Lower leg skin (tissue), 4 donors: ENCODE measurements at places on chromosomes 12 and 14.

GRCh38 chr12:92085736-92086040, 60.0 kb downstream of the BTG1 start:
- DNase-seq: no peak

GRCh38 chr12:18864900-18865561, 127.1 kb downstream of the CAPZA3 start:
- DNase-seq: no peak

GRCh38 chr12:25764892-25765291, 193.6 kb upstream of the RASSF8 start:
- no peak for DNase-seq

DNA sequence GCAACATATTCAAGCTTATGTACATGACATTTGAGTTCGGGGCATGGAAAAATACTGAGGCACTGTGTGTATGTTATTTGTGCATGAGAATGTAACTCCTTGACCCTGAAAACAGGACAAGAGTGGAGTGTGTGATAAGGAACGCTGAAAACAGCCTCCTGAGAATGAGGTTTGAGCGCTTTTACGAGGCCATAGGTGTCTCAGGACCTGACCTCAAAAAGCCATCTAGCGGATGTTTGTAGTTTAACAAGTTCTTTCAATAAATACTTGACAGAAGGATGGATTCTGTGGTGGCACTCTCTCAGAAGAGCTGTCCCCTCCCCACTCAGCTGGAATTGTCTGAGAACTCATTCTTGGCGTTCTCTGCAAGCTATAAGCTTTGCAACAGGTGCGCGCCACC, 350.5 kb upstream of the TMTC1 start:
- no peak for DNase-seq

DNA sequence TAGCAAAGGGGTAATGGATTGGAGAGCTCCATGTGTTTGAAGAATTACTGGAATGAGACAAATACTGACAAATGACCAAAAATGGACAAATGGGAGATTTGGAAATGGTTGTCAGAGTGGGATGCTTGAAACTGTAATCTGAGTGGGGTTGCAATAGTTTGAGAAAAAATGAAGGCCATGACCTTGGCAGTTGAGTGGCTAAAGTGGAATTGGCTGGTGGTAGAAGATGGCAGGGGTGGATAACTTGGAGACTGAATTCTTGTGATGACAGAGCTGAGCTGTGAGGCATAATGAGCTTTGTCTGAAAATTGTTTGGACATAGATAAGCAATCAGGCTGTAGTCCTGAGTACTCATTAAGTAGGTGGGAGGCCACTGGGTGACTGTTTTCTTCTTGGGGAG, 222.5 kb upstream of the PRICKLE1 start:
- DNase-seq: no peak

DNA sequence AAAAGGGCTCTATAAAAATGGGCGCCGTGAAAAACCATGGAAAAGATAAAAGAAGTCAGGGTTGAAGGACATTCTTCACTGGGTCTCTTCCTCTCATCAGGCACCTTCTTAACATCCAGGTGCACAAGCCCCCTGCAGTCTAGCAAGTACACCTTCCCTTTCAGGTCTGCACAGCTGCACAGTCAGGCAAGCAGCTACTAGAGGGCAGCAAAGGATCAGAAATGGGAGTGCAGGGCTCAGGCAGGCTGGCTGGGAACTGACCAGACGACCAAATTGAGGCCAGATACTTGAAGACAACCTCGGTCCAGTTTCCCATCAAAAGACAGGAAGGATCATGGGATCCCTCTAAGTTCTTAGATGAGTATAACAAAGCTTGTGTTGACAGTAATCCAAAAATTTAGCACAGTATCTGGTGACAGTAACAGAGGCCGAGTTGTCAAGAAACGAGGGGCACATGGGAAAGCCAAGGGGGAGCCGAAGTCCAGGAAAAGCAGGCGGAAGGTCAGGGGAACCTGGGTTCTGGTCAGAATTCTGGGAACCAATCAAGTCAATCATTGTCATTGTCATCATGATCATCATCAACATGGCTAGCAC, 10.1 kb upstream of the GRIP1 start:
- no peak for DNase-seq

GRCh38 chr12:59887178-59887577, 291.3 kb downstream of the SLC16A7 start:
- no peak for DNase-seq

DNA sequence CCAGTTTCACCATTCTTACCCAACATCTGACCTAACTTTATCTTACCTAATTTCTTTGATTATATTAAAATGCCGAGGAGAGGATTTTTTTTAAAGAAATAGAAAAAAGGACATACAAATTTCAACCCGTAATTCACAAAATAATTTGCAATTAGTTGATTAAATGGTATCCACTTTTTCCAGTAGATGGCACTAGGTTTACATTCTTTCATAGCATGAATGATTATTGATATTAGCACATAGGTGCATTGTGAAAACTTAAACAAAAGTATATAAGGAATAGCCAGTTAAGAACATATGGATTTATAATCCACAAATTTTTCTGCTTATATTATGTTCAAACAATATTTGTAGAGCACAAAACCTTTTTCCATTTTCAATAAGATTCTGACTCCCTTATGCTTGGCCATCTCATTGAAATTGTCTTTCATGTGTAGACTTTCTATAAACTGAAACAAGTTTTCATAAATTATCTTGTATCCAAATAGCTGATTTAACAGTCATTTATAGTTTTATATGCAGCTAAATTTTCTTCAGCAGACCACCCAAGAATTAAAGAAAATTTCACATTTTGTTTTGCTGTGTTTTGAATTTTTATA, 35.3 kb downstream of the MSRB3 start:
- no peak for DNase-seq
